Peyer's patch (tissue), 4 donors: ENCODE measurements at places on chromosomes 1 and 21.
A peak's percentile ranks its signal among the peaks of the same experiment; 100 is the strongest.

GRCh38 chr1:39406533-39407450, 84.6 kb upstream of the BMP8A start:
- no peak for DNase-seq

GRCh38 chr1:39646232-39647081, 7.0 kb upstream of the HEYL start:
- DNase-seq: no peak

DNA sequence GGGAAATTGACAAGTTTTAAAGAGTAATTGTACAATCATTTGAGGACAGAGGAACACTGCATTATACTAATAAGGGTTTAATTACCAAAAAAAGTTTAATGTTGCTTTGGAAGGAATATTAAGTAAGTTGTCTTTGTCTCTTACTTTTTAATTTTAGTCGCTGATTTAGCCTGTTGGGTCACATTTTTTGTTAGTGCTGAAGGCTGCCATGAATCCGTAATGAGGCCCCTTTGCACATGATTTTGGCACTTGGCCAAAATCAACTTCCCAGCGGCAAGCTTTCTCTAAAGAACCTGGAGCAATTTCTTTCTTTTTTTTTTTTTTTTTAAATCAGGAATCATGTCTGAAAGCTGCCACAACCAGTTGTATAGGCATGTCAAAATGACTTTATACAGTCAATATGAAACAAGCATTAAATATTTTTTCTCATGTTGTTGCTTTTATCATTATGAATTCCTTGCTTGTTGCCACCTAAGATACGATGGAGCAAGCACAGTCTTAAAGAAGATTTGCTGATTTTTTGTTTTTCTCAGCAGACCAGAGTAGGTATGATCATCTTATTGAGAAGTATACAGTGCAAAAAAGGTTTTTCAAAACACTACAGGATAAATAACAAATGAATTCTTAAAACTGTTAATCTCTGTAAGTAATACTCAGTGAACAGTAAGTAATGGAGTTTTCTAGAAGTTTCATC, 690.4 kb downstream of the USP25 start:
- DNase-seq: no peak

DNA sequence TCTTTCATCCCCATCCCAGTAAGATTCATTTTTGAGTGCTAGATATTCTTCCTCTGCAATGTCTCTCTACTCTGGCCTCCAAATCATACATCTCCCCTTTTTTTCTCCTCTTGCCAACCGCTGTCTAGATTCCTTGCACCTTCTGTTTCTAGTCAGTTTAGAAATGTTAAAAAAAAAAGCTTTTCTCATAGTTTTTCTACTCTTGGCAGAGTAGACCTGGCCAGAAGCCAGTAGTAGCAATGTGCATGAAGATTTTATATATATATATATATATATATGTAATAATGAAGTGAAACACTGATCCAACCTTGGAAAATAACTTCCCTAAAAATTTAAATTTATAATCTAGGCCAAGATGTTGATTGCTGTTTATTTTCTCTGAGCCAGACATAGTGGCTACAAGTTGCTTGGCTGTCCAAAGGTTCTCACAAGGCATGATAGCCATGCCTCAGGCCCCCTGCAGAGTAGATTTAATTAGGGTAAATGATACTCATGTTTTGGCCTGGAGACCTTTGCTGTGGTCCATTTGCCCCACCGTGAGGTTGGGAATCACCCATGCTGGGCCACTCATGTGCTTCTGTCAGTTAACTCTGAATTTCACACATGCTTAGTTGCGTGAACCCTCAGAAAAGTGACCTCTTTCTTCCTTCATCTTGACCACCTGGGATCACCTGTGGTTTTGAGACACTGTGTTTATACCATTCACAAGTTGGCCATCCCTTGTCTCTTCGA, 103.4 kb upstream of the KCNE2 start:
- DNase-seq: no peak

GRCh38 chr1:17369466-17369865, 2.5 kb upstream of the PADI6 start:
- DNase-seq: no peak

DNA sequence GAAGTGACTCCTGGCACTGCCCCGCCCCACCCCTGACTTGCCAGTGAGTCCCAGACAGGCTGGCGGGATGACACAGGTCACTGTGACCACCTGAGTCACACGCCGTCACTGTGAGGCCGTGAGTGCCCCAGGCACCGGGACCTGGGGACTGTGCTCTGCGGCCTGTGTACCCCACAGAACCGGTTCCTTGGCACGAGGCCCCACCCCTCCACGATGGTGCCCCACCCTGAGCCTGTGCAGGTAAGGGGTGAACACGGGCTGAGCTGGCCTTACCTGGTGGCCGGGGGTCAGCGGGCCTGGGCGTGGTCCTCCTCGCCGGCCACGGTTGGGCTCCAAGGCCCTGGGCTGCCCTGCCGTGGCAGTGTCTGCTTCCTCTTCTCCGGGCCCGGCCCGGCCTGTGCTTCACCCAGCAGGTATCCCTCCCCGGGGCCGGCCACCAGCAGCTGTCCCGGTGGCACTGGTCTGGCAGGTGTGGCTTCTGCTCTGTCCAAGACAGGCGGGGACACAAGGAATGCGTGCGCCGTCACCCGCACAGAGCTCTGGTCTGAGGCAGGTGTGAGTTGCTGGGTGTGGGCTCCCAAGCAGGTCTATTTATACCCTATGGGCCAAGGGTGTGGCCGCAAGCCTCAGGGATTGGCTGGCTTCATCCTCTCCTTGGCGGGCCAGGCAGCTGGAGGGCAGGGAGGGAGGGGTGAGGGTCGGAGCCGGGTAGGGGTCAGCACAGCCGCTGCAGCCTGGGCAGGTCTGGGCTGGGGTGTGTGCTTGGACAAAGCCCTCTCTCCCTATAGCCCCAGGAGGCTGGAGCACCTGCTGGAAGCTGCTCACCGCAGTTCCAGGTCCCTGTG, at the start of gene RNF223:
TSS of gene RNF223 (minus strand) at position 564 of the 845 bp plus-strand sequence. CDS start 1,740 bp downstream, outside the sequence.
- DNase-seq: no peak

GRCh38 chr1:159970932-159971342, 16.9 kb upstream of the SLAMF9 start:
- DNase-seq: peak; percentile 88

- DNase-seq: no peak
These were observed 9.6 kb downstream of the DISC1 start for GRCh38 chr1:231636157-231636556.

DNA sequence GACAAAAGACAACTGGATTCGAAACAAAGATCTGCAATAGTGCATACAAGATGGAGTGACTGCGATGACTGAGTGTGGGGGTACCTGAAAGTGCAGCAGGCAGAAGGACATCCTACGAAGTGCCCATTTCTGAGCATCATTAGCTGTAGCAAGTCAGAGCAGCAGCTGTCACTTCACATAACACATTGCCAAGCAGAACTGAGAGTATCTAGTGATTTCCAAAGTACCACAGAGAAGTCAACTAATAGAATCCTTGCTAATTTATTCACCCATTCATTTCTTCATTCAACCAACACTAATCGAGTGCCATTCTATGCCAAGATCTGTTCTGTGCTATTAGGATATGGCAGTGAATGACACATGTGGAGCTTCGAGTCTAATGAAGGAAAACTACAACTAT, 31.6 kb upstream of the CAMSAP2 start:
- no peak for DNase-seq

DNA sequence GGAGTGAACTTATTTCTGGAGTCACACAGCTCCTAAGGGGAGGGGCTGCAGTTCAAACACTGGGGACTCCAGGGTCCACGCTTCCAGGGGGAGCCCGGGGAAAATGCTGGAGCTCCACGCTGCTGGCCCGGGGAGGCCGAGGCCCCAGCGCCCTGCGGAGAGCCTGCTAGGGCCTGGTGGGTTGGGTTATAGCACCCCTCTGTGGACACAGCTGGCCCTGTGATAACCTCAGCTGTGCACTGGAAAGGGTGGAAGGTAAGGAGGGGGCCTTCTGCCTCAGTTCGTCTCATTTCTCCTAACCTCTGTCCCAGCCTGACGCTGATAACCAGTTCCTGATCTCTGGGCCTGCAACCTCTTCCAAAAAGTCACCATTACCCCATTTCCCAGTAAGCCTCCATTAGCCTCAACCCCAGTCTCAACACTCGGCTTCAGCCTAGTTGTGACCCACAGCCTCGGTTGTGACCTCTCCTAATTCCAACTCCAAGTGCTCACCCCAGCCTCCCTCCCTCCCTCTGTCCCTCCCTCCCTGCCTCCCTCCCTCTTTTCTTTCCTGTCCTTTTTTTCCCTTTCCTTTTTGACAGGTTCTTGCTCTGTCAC, 7.1 kb downstream of the NBL1 start:
- peak; percentile 63 for DNase-seq

GRCh38 chr21:38917043-38917774, 111.5 kb downstream of the ETS2 start:
- DNase-seq: peak; percentile 7

DNA sequence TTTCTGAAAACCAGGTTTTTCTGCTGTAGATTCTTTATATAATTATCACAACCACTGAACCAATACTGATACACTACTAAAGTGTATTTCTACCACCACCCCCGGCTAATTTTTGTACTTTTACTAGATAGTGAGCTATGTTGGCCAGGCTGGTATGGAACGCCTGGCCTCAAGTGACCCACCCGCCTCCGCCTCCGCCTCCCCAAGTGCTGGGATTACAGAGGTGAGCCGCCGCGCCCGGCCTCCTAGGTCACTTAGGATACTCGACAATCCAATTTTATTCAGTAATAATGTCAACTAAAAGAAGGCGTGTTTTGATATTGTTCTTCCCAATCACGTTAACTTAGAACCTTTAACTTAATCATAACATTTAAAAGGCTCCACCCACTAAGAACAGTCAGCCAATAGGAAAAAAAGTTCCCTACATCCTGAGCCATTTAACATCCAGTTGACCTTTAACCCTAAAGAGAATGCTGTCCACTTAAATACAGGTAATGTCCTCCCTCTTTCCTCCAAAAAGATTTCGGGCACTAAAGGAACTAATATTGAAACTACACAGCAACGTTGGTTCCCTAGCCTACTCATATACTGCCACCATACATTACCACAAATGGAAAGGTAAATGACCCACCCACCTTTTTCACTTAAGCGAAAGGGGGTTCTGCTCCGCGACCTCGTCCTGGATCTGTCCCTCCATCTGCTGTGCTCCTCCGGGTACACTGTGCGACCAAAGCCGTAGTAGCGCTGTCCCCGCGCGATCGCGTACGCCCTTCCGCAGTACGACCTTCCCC, 1.2 kb downstream of the RSRP1 start:
- DNase-seq: no peak

DNA sequence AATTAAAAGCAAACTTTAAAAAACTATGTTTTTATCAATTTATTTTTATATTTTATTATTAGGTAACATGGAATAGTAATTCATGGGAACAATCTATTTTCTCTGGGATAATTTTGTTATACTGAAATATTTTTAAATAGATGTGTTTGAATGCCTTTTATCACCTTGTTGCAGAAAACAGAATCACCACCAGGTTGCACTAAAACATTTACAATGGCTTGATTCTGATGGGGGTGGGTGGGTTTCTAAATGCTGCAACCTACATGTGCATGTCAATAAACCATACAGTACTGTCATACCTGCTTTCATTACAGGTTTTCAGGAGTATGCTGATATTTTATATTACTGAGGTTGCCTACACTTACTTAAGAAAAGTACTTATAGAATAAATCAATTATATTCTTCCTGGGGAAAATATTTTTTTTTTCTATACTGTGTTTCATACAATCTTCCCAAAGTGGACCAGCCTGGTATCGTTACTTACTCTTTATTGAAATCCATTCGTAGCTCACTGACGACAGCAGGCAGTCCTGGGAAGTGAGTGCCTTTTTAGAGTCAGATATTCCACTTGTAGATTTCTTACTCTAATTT, 132.8 kb downstream of the PTPRC start:
- no peak for DNase-seq

- DNase-seq: no peak
These were observed 24.0 kb upstream of the CLIC6 start for GRCh38 chr21:34644825-34645224.

DNA sequence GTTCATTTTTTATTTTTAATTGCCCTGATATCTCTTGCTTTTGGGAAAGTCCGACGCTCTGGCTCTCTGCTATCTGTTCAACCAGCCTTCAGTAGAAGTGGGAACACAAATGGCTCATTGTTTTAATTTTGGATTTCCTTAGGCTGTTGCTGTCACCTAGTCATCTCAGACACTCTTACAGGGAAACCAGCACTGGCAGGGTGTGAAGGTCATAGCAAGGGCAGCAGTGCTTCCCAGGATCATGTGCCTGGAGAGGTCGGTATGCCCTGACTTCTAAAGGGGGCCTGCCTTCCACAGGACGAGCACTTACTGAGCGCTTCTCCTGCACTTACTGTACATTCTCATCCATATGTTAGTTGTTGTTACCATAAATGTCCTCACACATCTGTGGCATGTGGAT, 224.2 kb downstream of the DISC1 start:
- DNase-seq: no peak

- DNase-seq: no peak
These were observed 77.6 kb downstream of the MATN1 start for GRCh38 chr1:30645807-30646206.

- DNase-seq: no peak
These were observed 212.7 kb upstream of the ESRRG start for GRCh38 chr1:216935901-216936300.

DNA sequence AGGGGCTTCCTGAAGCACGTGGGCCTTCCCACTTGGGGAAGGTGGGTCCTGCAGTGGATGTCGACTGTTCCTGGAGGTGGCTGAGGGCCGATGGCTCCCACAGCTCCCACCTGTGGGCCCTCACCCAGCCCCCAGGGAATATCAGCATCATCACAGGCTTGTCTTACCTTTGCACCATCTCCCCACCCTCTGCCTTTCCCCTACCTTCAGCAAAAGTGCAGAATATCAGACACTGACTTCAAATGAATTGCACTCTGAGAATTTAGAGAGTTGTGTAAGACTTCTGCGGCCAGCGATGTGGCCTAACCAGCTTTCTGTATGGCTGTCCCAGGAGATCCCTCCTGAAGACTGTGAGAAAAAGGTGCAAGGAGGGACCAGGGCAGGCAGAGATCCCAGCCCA, 105.4 kb downstream of the PRDM2 start:
- no peak for DNase-seq

DNA sequence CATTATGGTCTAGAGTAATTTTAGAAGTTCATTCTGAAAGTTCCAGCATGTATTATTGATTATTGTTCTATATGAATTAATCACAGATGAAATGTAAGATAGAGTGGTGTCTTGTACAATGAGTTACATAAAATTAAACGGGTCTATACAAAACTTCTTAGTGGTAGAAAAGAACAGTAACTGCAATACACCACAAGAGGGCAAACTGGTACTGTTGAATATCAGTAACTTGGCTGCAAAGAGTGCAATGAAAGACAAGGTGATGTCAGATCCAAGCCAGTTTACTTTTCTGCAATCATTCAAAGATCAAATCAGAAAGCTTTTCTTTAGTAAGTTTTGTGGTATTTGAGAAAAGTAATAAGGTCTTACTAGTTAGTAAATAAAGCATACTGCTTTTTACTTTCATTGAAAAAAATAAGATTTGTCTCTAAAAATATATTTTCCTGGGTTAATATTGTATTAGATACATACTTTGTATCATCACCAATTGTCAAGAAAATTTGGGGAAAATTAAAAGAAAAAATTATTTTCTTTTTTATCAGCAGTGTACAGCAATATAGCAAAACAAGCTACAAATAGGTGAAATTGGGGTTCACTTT, 66.4 kb upstream of the BTG3 start:
- no peak for DNase-seq

- DNase-seq: no peak
These were observed 42.4 kb upstream of the MTF2 start for GRCh38 chr1:93036672-93037071.

- no peak for DNase-seq
These were observed 77.1 kb downstream of the CD58 start for GRCh38 chr1:116493484-116494352.

GRCh38 chr1:35136780-35137179, 56.2 kb downstream of the SFPQ start:
- DNase-seq: no peak
